ENCODE measurements at places on chromosomes 1 and 21.

GRCh38 chr1:1063261-1063944 is 10.7 kb downstream of the RNF223 start:
- DNase-seq, result no peak

GRCh38 chr1:8155528-8156186 is 129.5 kb upstream of the ERRFI1 start:
- no peak for DNase-seq

- no peak for DNase-seq
Observed at GRCh38 chr21:34989337-34990151, 59.6 kb downstream of the RUNX1 start.

GRCh38 chr1:113297749-113298148 is 92.6 kb upstream of the MAGI3 start:
- no peak for DNase-seq

GRCh38 chr1:79726321-79726720 is 719.8 kb upstream of the ADGRL4 start:
- no peak for DNase-seq

GRCh38 chr1:245598524-245599305 is 443.9 kb downstream of the KIF26B start:
- DNase-seq, result no peak

GRCh38 chr1:41566969-41567368 is 82.5 kb upstream of the EDN2 start:
- DNase-seq, result no peak

GRCh38 chr21:43315244-43316137 is 111.4 kb downstream of the SIK1 start:
- DNase-seq, result no peak

DNA sequence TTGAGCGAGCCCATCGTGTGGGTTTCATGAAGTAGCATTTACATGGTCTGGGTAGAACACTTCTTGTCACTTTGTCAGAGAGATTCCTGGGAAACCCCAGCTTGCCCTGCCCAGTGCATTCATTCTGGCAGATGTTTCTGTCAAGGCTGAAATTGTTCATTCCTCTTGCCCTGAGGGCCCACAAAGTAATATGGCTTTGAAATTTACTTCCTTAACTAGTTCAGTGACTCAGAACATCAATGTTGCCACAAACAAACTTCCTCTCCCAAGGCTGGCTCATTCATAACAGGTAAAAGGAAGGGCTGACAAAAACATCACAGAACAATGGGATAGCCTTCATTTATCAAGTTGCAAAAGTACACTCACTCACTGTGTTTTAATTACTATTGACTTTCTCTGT is 5.0 kb upstream of the KIAA0040 start:
- no peak for DNase-seq

GRCh38 chr1:230101556-230101955 is 34.5 kb downstream of the GALNT2 start:
- DNase-seq, result no peak

- DNase-seq, result no peak
Observed at GRCh38 chr1:205812271-205812877, 624 bp downstream of the SLC41A1 start.

All from NCI-H2081 (cell line).